ENCODE measurements at places on chromosomes 7 and 10.

- no peak for DNase-seq
Observed at GRCh38 chr7:70092314-70093204, 494.3 kb downstream of the AUTS2 start.

DNA sequence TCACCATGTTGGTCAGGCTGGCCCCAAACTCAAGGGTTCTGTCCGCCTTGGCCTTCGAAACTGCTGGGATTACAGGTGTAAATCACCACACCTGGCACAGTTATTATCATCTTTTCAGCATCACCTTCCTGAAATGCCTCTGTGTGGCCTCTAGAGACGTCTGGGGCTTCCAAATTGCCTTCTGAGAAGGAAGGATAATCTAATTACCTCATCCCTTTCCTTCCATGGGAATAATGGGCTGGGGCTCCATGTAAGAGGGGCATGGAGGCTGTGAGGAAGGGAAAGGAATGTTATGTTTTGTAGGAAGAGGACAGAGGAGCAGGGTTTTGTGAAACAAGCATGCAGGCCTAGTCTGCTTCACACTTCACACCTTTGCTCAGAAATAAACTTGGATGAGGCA is 22.2 kb upstream of the PODXL start:
- DNase-seq, result no peak

GRCh38 chr10:32167450-32167849 is 111.2 kb upstream of the KIF5B start:
- DNase-seq, result no peak

DNA sequence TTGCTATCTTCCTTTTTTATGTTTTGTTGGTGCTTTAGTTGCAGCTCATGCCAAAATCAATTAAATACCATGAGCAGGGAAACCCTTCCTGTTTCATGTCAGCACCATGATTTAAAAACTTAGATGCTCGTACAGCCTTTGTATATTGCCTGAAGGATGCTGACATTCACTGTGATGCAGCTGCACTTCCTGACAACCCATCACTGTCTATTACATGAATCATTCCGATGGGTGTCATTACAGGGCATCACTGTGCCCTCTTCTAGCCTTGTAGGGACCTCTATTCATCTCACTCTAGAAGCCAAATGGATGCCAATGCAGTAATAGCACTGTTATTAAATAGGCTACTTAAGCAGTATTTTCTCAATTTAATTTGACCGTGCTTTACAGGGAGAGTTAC is 18.3 kb upstream of the ITGB1 start:
- no peak for DNase-seq

DNA sequence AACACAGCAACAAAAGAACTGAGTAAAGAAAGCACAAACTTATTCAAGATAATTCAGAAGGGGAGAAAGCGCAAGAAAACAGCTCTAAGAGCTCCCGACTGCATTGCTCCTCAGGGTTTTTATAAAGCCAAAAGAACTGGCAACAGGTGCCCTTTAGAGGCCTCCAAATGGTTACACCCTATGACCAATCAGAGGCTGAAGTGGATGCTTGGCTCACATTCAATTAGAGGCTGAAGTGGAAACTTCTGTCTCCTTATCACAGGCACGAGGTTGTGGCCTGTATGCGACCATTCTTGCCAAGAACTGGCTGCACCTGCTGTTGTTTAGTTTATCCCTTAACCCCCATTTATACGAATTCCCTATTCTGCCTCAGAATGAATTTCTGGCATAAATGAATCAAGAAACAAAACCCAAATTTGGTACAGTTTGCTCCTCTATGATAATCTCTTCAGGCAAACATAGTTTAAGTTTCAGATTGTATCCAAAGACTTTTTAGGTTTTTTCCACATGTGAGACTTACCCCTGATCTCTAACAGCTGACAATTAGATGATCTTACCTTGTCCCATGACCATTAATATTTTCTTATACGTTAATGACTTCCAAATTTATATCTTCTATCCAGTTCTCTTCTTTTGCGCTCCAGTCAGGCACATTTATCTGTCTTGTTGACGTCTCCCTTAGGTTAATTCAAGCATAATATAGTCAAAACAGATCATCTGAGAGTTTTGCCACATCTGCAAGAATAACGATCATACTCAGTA is 504.8 kb downstream of the NXPH1 start:
- DNase-seq, result no peak

- DNase-seq, result no peak
Observed at GRCh38 chr7:132625651-132626050, 49.4 kb upstream of the PLXNA4 start.

DNA sequence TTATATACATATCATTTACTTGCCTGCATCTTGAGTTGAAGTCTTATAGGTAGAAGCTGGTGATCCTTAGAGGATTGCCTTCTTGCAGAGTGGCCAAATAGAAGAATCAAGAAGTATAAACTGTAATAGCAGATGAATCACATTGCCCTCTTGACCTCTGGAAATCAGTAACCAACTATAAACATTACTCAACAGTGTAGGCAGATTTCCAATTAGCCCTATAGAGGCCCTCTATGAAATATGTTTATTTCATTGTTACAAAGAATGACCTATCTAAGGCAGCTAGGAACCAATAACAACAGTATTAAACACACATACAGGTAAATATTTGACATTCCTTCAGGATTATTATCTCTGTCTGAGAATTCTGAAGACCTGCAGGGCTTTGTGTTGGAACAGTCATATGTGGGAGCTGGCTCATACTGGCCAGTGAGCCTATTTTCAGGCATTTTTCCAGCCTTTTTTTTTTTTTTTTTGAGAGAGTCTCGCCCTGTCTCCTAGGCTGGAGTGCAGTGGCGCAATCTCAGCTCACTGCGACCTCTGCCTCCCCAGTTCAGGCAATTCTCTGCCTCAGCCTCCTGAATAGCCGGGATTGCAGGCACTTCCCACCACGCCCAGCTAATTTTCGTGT is 7.2 kb upstream of the SRI start:
- no peak for DNase-seq

GRCh38 chr7:8809320-8809719 is 375.9 kb downstream of the NXPH1 start:
- DNase-seq, result no peak

All from stimulated activated CD8-positive, alpha-beta memory T cell treated with anti-CD3 and anti-CD28 coated beads, Interleukin-4, amount 100 ng/mL, for 1 hour (primary cell).